Left lung (tissue), 14 donors: ENCODE measurements at places on chromosomes 7 and 10.

DNA sequence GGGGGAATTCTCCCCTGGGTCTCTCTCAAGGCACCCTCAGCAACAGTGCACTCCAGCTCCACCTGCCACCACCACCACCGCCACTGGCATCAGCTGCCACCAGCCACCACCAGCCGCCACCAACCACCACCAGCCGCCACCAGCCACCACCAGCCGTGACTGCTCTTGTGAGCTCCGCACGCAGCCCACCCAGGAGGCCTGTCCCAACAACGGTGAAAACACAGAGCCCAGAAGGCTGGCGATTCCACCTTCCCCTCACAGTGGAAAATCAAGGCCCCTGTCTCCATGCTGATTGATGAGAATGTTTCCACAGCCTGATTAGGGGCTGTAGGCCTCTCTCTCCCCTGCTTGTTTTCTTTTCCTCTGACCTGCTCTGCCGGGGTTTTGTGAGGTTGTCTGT is 41.1 kb downstream of the COBL start:
- DNase-seq, result no peak

GRCh38 chr10:3107426-3107961 is 40.1 kb downstream of the PFKP start:
- no peak for DNase-seq

GRCh38 chr7:41054960-41055661 is 647.8 kb downstream of the INHBA start:
- DNase-seq, result no peak

DNA sequence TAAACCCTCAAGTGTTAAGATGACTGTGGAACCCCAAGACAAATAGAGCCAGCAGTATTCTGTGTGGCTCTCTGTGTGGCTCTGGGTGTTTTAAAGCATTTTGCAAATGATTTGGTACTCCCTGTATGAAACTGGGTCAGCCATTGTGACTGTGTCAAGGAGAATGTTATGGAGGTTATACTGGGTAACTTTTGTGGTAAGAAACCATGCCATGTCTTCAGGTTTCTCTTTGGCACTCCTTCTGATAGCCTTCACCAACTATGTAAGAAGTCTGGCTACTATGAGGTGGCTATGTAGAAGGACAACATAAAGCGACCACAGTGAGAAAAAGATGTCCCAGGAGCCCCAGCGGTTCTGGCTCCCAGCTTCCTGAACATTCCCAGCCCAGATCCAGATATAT is 226.6 kb upstream of the RHOBTB1 start:
- DNase-seq, result no peak

DNA sequence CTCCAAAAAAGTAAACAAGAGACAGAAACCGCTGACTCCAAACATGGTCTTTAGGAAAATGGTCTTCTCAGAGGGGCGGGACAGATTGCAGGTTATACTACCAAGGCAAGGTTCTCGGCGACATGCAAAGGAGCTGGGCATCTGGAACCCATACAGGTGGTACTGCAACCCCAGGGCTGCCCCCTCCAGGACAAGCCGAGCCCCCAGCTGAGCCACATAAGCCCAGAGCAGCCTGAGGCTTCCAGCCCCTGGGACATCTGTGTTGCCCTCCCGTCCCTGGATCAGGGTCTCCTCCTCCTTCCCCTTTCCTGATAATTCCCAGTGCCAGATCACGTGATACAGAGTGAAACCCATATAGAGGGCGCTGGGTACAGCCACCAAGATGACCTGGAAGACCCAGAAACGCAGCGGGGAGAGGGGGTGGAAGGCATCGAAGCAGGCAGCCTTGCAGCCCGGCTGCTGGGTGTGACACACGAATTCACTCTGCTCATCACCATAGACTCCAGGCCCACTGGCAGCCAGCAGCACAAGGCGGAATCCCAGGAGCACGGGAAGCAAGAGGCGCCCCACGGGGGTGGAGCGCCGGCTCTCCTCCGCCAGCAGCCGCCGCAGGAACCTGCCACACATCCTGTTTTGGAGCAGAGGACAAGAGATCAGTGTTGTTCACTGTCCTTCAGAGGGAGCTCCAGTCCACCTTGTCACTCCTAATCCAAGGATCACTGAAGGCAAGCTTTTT is at the start of gene GJC3:
Gene GJC3 (minus strand): TSS at position 627 of the 736 bp plus-strand sequence. CDS start 0 bp downstream, at position 627.
- peak; percentile 86 for DNase-seq

DNA sequence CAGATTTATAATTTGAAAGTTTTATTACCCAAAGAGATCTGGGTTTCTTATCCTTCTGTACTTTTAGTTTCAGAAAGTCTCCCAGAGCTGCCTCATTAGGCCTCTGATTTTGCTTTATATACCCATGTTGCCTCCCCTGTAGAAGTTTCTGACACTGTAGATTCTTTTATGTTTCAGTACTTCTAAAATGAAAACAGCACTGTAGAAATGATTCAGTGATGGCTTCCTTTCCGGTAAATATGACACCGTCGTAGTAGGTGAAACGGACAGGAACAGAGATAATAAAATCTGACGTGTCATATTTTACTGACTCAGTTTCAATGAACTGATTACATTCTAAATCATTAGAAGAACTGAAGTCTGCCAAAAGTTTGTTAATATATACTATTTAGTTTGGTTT is 272.7 kb downstream of the TWIST1 start:
- no peak for DNase-seq

DNA sequence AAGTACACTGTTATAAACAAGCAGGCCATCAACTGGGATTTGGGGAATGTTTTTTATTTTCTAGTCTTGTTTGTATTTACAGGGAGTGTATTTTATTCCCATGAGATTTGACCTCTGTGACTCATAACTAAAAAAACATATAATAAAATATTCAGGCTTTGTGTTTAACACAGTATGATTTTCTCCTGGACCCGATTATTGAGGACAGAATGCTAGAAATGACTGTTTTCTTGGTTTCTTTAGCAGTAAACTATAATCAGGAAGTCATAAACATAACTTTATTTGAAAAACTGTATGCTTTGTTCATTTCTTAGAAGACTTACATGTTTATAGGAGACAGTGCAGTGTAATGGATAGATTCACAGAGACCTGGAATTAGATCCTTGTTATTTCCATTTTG is 2.1 kb downstream of the NHLRC2 start:
- DNase-seq, result no peak

- no peak for DNase-seq
Observed at GRCh38 chr10:124756156-124756903, 12.2 kb upstream of the FAM53B start.

- DNase-seq, result no peak
Observed at GRCh38 chr10:107545717-107546116, 381.2 kb upstream of the SORCS1 start.

DNA sequence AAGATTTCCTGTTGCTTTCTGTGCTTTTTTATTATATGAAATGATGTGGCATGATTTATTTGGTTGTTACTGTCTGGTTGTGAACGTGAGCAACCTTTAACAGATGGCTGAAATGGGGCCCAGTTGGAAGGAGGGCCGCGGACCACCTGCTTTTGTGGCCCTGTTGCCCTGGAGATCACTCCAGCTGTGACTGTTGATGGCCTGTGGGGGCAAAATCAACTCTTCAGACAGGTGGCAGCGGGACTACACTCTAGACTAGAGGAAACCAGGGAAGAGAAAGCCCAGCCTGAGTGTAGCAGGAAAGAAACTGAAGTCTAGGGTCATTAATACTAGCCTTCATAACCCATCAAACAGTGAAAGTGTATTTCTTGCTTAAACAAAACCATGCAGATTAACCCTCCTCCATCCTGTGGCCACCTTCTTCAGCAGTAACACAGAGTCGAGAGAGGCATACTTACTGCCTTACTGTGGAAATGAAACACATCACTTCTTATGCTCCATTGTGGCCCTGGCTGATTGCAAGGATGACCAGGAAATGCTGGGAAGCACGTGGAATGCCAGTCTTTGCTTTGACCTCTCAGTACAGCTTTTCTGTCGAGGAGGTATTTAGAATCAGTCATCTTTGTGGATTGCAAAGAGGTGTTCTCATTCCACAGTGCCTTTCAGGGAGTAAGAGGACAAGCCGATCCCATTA is 80.5 kb downstream of the CCNY start:
- DNase-seq, result no peak

DNA sequence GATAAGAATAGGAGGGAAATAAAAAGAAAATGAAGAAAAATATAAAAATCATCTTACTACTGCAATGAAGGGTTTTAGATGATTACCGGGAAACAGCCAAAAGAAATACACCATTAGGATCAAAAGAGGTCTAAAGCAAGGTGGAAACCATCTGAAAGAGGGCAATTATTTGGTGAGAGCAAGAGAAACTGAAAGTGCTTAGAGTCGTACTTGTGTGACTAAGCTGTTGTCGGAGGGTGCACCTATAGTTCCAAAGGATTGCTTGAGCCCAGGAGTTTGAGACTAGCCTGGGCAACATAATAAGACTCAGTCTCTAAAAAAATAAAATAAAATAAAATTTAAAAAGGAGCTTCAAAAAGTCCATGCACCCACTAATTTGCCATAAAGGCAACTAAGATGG is 169.5 kb downstream of the DKK1 start:
- no peak for DNase-seq

DNA sequence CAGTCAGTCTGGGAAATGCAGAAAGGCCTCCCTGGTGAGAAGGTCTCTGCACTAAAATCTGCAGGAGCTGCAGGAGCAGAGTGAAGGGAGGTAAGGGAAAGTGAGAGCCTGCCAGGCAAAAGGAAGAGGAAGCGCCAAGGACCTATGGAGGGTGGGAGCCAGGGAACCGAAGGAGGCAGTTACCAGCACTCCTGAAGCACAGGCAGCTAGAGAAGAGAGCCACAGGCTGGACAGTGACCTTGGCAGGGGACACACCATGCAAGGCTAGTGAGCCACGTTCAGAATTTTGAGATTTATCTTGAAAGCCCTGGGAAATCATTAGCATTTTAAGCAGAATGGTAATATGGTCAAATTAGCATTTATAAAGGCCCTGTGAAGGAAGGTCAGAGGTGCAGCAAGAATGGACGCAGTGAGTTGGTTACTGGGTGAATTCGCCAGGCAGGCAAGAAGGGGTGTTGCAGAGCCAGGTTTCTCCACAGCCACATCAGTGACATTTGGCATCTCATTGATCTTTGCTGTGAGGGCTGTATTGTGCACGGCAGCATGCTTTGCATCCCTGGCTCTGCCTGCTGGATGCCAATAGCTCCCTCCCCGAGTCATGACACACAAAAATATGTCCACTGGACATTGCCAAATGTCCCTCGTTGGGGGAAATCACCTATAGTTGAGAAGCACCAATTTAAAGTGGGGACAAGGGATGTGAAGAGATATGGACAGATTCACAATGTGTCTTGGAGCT is 54.7 kb upstream of the LANCL2 start:
- no peak for DNase-seq

- DNase-seq, result no peak
Observed at GRCh38 chr10:105691811-105692210, 1050.7 kb downstream of the SORCS3 start.

GRCh38 chr7:45185028-45185863 is 27.7 kb downstream of the RAMP3 start:
- DNase-seq, result no peak

- no peak for DNase-seq
Observed at GRCh38 chr7:130145424-130146100, 59.6 kb downstream of the TMEM209 start.
